GM13976 (cell line): ENCODE measurements at places on chromosomes 16 and 17.

DNA sequence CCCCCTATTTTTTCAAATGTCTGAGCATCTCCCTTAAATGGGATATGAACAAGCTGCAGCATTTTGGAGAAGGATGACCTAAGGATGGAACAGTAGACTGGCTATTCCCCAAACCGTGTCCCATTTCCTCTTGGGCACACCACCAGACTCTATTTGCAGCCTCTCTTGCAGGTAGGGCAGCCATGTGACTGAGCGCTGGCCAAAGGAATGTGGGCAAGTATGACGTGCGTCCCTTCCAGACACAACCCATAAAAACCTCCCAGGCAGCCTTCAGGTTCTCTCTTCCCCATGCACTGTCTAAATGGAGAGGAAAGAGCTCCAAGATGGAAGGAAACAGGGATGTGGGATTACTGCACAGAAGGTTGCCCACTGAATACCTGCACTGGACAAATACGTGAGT lies 149.7 kb downstream of the CCT6B start:
- no peak for DNase-seq

DNA sequence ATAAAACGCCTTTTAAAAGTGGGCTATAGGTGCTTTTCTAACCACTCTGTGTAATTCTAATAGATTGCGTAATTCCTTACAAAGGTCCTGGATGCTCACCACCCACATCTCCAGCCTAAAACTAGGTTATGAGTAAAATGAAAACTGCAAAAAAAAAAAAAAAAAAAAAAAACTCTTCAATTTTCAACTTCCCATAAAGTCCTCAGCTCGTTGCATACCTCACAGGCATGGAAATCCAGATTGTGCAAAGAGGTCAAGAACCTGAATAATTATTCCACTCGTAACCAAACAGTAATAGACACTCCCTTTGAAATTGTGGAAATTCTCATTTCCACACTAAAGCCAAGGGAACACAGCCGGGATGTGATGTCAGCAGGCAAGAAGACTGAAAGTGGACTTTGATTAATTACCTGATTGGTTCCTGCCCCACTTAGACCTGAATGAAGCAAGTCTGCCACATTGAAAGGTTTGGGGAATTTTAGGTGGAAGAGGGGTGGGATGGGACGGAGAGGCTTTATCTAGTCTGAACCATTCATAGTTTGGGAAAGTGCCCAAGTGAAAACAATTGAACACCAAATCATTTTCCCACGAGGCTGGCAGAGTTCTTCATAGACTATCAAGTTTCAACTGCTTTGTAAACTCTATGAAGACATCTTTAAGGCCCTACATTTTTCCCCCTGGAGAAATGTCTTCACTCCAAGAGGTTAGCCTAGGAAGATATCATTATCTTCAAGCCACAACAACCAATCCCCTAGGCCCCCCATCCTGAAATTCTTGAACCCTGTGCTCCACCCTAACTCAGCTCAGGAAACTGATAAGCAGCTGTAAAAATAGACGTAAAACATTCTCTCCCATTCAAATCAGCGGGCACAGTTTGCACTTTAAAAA lies 49.1 kb upstream of the TANC2 start:
- DNase-seq, result no peak

DNA sequence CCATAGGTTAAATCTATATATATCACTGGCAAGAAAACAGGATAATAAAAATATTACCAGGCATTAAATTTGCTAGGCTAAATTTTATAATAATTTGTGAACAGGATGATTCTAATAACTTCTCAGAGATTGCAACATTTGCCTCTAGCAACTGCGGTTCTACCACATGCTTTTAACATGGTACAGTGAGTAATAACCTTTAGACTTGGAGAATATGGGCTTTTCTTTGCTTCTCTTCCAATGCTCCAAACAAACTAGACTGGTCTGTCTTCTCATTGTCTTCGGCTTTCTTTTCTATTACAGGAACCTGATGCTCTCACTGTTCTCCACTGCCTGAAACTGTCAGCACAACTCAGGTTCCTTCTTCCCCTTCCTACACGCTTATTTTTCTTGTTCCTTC lies 80.6 kb downstream of the CA4 start:
- DNase-seq, result no peak

- no peak for DNase-seq
Measured at GRCh38 chr16:965487-965886, 5.3 kb downstream of the LMF1 start.

DNA sequence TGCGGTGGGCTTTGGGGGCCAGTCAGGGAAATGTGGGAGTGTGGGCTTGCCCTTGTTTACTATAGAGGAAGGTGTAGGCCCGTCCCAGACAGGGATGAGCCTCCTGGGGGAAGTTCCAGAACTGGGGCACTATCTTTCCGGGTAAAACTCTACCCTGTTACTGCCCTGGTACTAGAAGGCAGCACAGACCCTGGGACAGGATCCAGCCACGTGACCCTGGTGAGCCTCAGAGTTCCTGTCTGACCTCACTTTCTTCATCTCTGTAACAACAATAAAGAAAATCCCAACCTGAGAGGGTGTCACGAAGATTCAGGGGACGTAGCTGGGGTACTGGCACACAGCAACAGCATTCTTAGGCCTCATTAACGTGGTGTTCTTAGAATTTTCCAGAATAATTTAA lies 239.6 kb upstream of the FOXF1 start:
- DNase-seq, result no peak

DNA sequence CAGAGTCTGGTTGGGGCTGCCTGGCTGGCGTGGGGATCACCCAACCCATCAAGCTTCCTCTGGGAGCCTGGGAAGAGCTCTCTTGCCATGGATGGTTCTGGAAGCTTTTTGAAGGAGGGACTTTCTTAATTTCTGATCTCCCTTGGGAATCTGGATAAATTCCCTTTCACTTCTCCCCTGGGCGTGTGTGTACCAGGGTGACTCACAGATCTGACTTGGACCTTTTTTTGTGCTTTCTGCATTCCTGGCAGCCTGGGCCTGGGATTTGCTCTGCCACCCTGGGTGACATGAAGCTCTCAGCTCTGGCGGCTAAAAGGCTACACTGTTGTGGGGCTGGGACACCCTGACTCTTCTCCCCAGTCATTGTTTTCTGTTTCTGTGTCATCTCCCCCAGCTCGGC lies 70.1 kb downstream of the ABCC1 start:
- no peak for DNase-seq

DNA sequence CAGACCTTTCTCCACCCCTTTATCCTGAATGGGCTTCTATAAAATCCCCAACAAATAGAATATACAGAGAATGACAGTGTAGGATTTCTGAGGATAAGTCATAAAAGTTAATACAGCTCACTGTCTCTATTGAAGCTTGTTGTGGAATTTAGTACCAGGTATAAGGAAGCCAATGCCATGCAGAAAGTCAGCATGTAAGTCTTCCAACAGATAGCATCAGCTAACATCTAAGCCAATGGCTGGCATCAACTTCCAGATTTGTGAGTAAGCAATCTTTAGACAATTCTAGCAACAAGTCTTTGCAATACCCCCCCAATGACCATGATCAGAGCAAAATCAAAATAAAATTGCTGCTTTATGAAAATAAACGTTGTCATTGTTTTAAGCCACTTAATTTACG lies 22.5 kb upstream of the LRRC37A3 start:
- DNase-seq, result no peak

- peak; percentile 39 for DNase-seq
Measured at GRCh38 chr16:50025537-50025931, 509 bp downstream of the CNEP1R1 start.

DNA sequence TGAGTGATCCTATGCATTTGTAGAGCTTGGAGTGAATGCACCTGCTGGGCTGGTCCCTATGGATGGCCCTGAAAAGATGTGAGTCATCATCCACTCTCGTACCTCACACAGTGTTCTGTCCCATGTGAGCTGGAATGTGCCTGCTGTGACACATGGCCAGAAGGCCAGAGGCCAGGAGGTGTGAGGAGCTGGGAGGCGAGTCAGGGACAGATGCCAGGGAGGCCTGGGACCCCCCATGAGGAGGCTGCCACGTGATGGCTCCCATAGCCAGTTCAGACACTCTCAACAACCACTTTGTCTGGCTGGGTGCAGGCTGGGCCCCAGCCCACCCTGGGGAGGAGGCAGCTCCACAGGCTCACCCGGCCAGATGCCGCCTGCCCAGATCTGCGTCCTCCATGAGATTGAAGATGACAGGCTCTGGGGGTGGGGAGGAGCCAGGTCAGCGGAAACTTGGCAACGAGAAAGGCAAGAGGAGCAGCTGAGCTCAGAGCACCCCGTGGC lies 168.8 kb downstream of the C16orf78 start:
- no peak for DNase-seq

GRCh38 chr17:78670850-78671725 lies 93.9 kb upstream of the DNAH17 start:
- no peak for DNase-seq

DNA sequence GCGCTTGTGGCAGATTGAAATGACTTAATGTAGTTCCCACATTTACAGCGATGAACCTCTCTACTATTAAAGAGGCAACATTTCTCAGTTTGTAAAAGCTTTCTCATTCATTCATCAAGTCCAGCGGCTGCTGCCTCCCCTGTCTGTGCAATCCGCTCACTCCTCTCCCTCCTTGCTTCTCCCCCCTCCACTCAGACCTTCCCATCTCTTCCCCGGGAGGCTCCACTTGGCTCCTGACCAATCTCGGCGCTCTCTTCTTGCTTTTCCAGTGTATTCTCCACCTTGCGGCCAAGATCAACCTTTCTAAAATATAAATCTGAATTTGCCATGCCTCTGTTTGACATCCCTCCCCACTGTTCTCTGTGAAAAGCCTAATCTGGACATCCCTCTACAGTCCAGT lies 117.5 kb downstream of the ASIC2 start:
- DNase-seq, result no peak

DNA sequence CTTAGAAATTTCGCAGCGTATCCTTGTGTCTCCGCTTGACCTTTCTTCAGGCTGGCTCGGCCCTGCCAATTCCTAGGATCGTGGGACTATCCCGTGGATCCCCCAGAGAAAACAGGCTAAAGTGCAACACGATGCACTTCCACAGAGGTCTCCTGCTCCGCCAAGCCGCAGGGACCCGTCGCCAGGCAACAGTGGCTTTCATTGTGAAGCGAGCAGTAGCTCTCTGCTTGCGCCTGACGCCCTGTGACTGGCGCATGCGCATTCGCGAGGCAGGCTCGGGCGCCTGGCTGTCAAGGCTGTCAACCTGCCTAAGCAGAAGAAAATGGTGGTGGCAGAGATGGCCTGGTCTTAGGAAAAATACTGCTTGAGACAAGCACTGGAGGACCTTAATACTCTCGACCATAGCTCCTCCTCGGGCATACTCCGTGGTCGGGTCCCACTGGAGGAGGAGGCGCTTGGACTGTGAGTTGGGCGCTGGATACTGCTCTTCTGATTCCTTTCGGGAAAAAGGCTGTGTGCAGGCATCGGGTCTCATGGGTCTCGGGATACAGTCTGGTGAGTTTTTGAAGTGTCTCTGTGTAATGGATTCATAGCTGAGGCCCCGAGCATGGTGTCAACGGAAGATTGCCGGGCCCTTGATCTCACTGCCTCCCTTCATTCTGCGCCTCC lies 2336.1 kb downstream of the TP53TG3F start:
- DNase-seq, result no peak

DNA sequence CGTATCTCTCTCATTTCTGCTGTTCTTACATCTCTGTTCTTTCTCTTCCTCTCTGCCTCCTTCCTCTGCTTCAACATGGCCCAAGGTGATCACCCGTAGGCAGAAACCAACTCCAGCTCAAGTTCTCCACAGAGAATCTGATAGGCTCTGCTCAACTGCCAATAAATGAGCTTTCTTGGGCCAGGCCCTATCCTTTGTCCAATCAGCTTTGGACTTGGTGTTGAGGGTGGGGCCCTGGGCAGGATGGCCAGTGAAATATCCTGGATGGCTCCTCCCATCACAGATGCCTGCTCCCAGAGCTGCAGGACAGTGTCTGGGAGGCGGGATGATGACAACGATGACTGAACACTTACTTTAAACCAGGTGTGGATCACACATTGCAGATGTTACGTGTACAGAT lies 17.4 kb upstream of the BRD7 start:
- no peak for DNase-seq

- no peak for DNase-seq
Measured at GRCh38 chr17:74008196-74008595, 195.3 kb upstream of the RPL38 start.

GRCh38 chr17:50564916-50565315 lies 4.4 kb downstream of the CACNA1G start:
- no peak for DNase-seq

DNA sequence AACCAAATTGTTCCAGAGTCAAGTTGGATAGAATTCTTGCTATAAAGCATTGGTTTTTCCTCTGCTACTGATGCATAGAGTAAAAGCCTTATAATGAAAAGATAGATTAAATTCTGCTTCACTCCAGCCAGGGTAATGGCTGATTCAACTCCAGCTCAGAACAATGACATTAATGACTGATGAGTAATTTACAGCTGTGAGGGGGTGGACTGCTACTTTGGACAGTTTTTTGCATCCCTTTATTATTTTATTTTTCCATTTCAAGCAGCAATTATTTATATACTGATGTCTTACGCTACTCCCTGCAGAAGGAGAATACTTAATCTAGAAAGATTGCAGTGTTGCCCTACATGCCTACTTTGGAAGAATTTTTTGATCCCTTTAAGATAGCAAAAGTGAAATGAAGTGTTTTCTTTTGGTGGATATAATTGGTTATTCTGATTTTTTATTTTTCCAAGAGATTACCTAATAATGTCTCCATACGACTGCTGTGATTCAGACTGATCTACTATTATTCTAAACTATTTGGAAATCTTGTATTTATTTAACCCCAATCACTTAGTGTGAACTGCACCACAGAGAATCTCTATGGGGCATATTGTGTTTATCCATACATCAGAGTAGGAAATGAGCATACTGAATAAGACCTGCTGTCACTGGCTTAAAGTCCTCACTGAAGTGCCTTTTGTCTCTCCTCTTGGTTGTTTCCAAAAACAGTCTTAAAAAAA lies 149.5 kb downstream of the TRIM37 start:
- no peak for DNase-seq

- no peak for DNase-seq
Measured at GRCh38 chr17:78496311-78496710, 80.9 kb downstream of the DNAH17 start.

- no peak for DNase-seq
Measured at GRCh38 chr17:27446569-27447301, 9.5 kb upstream of the KSR1 start.

DNA sequence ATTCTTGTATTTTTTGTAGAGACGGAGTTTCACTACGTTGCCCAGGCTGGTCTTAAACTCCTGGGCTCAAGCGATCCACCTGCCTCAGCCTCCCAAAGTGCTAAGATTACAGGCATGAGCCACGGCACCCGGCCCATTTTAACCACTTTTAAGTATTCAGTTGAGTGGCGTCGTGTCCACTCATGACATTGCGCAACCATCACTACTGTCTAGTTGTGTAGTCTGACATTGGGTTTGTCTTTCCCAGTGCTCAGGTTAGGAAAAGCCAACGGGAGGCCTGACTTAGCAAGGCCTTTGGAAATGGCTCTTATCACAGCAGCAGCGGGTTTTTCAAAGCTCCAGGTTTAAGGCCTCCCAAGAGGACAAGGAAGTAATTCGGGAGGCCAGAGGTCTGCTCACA lies 58.7 kb downstream of the LITAF start:
- DNase-seq, result no peak

- DNase-seq, result no peak
Measured at GRCh38 chr17:8477715-8478441, 42.2 kb downstream of the NDEL1 start.

- DNase-seq, result no peak
Measured at GRCh38 chr17:41775394-41776226, 10.9 kb downstream of the JUP start.
